NCI-H446 treated with DMSO at 0.1 percent for 48 hours (cell line): ENCODE measurements at places on chromosomes 5 and 9.

GRCh38 chr5:4208537-4208936 is 612.9 kb downstream of the IRX1 start:
- DNase-seq = no peak

DNA sequence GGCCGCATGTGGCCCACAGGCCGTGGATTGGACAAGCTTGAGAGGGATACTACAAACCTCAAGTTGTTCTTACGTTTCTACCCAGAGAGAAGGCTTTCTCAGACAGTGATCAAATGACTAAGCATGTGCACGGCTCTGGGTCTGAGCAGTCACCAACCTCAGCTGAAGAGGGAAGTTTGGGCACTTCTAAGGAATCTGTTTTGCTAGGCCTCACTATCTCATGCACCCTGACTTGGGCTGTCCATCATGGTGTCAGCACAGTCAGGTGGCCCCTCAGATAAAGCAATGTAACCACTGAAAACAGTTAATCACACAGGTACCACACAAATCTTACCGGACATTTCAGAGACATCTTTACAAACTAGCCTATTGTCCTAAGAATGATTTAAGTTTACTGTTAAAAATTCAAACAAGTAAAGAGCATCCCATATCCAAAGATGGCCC is 24.6 kb downstream of the CSF2 start:
- no peak for DNase-seq

DNA sequence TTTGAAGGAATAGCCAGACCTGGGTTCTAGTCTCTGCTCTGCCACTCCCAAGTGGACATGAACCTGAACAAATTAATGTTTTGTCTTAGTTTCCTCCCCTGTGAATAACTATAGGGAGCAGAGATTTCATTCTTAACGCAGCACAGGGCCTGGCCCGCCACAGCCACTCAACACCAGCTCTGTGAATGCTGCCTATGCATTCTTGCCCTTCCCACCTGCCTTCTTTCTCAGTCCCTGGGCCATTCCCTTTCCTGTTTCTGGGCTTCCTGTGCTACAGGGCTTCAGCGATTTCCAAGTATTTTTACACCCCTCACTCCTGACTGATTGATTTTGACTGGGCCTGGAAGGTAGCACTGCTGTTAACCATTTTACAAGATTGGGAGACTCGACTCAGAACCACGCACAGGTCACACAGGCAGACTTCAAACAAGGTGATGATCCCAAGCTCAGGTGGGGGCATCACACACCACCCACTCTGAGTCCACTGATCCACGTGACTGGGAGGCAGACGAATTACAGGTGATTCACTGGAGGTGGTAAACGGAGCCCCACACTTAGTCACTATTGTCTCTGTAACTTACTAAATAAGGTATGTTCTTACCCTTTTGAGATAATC is 21.4 kb downstream of the PTPN3 start:
- no peak for DNase-seq

GRCh38 chr5:102099766-102100331 is 196.2 kb downstream of the SLCO4C1 start:
- DNase-seq = no peak

GRCh38 chr9:133485531-133486260 is 6.8 kb upstream of the SLC2A6 start:
- DNase-seq = no peak

GRCh38 chr9:109512170-109512756 is 14.2 kb upstream of the PTPN3 start:
- DNase-seq = no peak

DNA sequence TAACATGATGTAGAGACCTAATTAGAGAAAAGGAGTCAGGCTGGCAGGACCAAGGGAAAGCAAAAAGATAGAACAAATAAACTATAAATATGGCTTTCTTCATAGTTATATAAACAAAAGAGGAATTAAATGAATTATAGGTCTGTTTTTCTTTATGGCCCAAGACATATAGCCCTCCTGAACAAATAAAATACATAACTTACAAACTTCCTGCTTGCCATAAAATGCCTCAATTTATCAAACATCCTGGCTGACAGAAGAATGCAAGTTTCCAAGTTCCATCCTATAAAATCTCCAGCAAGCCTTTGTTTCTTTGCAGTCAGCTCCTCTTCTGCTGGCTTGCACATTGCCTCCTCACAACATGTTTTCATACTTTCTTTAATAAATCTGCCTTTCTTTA is 31.3 kb upstream of the IRGM start:
- no peak for DNase-seq

GRCh38 chr9:137771580-137771979 is 106.0 kb upstream of the CACNA1B start:
- DNase-seq = no peak

DNA sequence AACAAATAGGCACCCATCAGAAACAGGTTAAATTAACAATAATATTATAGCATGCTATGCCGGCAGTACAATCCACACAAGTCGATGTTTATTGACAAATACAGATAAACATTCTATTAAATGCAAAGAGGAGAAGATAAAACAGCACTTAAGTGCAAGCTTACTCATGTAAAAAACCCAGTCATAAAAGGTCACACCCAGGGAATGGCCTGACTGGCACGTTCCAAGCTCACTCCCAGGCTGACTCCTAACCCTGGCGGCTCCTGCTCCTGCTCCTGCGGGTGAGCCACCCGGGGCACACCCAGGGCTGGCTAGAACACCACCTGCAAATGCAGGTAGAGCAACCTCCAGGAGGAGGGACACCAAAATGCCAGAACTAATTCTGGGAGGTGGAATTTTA is 66.9 kb downstream of the SEMA4D start:
- no peak for DNase-seq

DNA sequence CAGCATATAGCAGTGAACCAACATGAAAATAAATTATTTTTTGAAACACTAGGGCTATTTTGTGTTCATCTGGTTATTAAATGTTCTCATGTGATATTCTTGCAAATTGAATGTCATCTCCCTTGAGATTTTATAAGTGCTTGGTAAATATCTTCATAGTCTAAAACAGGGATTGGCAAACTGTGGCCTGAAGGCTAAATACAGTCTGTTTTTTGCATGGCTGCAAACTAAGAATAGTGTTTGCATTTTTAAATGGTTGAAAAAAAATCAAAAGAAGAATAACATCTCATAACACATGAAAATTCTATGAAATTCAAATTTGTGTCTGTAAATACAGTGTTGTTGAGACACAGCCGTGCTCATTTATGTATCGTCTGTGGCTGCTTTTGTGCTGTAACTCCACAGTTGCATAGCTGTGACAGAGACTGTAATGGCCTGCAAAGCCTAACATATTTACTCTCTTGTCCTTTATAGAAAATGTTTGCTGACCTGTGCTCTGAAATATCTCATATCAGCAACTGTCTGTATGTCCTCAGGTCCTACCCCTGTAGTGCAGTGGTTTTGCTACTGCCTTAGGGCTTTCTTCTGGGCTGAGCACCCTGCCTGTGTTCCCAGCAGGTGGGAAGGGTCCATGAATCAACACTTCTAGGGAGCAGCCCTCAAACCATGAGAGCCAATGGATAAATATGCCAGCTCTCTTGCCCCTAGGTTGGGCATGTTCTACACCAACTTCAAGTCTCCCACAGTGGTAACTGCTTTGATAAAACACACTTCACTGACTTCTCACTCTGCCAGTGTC is 41.7 kb upstream of the ARRDC3 start:
- DNase-seq = no peak

DNA sequence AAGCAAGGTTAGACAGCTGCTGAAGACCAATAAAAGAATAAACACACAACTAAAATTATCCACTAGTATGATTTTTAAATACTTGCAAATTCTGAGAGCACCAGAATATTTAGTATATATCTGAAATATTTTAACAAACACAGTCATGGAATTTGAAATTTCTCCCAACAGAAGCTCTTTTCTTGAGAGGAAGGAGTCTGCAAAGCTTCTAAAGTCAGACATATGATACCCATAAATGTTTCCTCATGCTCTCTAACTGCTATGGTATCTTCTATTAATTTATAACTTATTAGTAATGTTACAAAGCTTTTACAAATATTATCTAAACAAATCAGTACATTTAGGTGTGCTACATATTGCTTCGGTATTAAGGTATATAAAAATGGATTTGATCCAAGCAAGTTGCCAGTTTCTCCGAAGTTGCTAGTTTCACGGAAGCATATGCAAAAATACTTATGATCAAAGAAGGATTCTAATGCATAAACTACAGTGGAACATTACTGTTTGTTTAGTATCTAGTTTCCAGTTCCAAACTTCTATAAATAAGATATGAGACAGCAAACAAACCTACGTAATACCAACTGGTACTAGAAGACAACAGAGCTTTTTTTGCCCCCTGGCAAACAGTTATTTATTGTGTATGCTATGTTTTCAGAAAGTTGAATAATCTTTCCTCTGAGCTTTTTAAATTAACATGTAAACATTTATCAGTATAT is 22.0 kb downstream of the FNIP1 start:
- DNase-seq = no peak

DNA sequence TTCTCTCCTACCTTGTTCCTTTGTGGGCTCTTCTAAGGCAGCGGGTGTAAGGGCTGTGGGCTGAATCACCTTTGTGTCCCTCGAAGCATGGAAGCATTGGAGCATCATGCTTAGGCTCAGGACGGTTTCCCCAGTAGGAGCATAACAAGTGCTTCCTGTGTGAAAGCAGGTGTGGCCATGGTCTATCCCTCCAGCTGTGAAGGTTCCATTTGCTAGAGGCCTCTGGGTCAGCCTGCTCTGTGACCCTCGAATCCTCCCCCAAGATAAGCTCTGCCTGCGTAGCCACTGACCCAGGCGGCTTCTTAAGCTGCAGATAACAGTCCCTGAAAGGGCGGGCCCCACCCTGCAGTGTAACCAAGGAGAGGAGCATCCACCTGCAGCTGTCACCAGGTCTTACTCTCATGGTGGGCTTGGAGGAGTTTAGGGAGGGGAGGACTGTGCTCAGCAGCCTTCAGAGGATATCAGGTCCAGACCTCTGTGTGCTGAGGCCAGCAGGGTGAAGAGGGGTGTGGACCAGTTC is 8.4 kb upstream of the NDST1 start:
- no peak for DNase-seq

DNA sequence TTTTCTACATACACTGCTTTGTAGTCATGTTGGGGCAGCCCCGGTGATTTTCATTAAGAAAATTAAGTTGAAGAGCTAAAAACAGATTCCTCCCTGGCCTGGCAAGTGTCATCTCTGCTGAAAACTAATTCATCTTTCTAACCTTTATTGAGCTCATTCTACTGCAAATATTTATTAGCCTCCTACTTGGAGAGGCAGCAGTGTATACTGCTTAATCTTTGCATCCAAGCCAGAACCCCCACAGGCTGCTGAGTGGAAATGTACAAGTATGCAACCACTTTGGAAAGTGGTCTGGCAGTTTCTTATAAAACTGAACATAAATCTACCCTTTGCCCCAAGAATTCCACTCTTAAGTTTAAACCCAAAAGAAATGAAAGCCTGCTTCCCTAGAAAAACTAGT is 223.4 kb downstream of the DRD1 start:
- no peak for DNase-seq

- no peak for DNase-seq
These were observed 484.6 kb downstream of the PRELID2 start for GRCh38 chr5:145350513-145350912.

DNA sequence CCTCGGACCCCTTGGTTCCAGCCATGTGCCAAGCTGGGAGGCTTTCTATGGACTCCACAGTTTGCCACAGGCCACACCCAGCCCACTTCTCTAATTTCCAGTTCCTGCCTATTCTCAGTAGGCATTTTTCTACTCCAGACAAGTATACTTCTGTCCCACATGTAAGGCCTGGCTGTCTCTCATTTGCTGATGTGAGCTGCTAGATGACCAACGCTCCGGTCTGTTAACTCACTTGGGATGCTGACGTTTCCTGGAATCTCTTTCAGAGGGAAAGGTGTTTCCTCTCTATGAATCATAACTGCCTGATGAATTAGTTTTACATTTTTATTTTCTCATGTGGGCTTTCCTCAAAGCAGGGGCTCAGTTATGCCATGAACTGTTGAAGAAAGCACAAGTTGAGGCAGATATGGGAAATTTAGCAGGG is 36.3 kb downstream of the ERGIC1 start:
- DNase-seq = no peak

DNA sequence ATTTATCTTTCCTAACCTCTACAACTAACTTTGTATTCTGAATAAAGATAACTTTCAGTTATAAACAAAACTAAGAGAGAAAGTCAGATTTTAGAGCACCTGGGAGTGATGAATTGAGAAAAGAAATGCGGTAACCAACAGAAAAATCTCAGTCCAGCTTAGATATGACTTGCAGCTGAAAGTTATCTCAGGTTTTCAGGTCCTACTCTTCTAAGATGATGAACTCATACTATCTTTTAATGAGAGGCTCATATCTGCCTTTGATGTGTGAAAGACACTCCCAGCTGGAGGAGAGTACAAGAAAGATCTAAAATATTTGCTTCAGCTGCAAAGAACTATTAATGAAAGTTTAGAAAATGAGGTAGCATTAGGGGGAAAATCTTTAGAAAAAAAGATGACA is 190.5 kb downstream of the DENND1A start:
- no peak for DNase-seq

GRCh38 chr5:72191404-72191803 is 84.1 kb downstream of the MAP1B start:
- DNase-seq = no peak

GRCh38 chr5:111254613-111255012 is 30.4 kb downstream of the CAMK4 start:
- no peak for DNase-seq

DNA sequence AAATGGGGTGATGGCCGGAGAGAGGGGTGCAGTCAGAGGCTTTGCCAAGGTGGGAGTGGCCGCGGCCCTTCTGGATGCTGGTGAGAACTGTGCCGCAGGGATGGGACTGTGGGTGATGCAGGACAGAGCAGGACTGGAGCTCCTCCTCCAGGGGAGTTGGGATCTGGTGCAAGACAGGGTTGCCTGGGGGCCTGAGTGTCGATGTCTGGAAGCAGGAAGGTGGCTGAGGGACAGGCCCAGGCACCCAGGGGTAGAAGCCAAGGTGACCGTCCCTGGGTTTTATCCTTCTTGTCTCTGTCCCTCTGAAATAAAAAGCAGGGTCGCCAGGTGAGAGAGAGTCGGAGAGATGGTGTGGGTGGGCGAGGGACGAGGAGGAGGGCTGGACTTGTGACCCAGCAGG is 89.1 kb upstream of the IER5L start:
- DNase-seq = no peak

DNA sequence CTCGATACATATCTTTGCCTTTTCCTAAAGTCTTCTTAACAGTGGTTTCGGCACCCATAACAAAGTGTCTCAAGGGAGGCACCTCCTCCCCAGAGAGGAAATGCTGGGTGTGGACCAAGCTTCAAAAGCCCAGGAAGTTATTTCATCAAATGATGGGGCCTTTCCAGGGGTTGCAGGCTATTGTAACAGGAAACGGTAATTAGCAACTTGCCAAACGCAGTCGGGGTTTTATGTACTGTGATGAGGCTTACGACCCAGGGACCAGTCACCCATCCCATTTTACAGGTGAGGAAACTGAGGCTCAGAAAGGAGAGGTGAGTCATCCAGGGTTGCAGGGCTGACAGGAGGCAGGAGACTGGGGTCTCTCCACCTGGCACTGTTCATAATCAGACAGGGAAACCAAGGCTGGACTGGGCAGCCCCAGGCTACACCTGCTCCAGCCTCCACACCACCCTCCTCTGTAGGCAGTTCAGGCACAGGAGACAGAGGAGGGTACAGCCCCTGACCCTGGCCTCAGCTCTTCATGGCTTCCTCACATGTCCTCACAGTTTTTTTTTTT is 30.0 kb upstream of the SUSD3 start:
- no peak for DNase-seq
